ENCODE measurements at places on chromosomes 1 and 21.
A peak's percentile ranks its signal among the peaks of the same experiment; 100 is the strongest.

DNA sequence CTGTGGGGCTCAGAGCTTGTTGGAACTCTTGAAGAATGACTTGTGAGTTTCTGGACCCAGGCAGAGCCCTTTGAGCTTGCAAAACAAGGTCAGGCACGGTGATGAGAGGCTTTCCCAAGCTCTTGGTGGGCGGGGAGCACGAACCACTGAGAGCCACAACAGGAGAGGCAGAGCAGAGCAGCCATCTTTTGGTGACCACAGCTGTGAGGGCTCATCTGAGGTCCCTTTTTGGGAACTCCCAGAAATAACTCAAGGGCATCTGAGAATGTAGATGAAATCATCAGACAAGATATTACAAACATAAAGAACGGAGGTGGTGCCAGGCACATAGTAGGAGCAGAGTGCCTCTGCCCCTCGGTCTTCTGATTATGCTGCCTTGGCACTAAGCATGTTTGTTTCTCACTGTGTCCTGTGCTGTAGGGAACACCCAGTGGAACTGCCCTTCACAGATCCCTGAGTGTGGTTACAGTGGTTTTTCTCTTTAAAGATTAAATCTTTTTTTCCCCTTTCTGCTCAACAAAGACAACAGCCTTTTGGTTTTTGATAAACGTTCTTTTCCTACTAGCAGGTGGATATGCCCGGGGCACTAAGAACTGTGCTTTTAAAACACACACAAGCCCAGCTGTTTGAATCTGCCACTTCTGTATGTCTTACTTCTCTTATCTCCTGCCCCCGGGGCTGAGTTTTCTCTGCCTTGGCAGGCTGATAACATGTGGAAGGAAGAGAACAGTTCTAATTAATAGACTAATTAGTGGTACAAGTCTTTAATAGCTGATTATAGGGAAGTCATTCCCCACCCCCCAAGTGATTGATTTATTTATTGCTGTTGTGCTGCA is 37.7 kb downstream of the CD34 start:
- no peak for DNase-seq

GRCh38 chr21:24869862-24870261 is 737.4 kb downstream of the MRPL39 start:
- no peak for DNase-seq

GRCh38 chr1:168303716-168304540 is 23.3 kb downstream of the TBX19 start:
- DNase-seq, result no peak

DNA sequence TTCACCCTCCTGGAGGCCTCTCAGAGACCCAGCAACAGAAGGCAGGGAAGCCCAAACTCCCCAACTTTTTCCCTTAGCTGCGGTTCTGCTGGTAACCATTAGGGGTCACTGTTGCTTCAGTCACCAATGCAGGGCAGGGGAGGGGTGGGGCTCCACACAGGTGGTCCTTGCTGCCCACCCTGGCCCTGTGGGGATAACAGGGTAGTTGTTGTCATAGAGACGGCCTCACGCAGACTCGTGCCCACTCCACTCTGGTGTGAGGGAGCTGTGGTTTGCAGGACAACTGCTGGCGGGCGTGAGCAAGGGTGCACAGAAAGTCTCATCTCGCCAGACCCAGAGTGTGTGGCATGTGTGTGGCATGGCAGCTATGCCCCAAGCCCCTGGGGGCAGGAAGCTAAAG is 19.9 kb downstream of the INSRR start:
- DNase-seq, result no peak

DNA sequence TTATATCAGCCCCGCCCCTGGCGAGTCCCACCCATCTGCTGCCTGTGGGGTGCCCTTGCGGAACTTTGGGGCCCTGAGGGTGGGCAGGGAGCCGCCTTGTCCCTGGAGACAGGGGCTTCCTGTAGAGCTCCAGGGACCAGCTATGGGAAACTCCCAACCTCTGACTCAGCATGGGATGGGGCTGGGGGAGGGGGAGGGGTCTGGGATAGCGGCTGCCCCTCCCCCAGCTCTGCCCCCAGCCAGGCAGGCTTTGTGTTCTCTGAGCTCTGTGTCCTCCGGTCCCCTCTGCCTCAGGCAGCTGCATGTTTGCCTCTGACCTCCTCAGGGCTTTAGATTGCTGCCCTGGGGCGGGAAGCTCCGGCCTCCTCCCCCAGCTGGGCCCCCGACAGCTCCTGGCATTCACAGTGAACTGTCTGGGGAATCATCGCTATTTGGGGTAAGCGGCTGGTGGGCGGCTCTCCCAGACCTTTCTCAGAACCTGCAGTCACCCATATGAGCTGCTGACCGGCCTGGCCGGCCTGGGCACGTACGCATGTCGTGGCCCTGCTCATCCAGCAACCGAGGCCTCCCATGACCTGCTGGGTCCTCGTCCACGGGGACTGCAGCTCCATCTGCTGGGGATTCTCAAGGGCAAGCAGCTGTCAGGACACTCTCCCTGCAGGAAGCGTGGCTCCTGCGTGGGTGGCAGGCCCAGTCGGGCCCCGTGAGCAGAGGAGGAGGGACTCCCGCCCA is 17.1 kb downstream of the ARHGEF16 start:
- peak; percentile 65 for DNase-seq

GRCh38 chr1:8118031-8118451 is 91.9 kb upstream of the ERRFI1 start:
- no peak for DNase-seq

DNA sequence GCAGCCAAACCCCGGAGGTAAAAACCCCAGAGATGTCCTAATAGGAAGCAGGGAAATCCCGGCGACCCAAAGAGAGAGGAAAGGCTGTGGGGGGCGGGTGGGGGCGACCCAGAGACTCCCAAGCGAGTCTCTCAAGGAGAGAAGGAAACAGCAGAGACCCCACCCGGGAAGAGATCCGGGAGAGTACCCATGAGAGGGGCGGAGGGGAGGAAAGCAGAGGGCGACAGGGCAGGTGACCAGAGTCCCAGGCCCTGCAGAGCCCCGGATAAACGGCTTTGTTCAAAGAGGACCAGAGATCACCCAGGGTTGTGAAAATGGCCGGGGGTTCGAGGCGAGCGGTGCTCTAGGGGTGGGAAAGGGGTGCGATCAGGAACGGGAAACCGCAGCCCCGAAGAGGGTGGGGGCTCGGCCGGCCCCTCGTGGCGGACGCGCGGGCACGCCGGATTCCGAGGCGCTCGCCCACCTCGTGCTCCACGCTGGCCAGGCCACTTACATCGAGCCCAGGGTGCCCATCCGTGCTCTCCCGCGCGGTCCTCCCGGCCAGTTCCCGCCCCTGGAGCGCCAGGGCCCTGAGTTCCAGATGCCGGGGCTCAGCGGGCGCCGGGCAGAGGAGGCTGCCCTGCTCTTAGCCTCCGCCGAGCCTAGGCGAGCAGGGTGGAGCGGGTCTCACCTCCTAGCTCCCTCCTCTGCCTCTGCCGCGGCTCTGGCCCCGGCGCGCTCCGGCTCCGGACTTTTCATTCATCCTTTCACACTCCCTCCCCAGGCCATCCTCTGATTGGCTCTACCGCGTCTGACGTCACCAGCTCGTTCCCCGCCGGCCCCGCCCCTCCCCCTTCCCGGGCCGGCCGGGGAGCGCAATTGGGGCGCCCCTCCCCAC is 52.3 kb downstream of the RHBG start:
- peak; percentile 97 for DNase-seq

DNA sequence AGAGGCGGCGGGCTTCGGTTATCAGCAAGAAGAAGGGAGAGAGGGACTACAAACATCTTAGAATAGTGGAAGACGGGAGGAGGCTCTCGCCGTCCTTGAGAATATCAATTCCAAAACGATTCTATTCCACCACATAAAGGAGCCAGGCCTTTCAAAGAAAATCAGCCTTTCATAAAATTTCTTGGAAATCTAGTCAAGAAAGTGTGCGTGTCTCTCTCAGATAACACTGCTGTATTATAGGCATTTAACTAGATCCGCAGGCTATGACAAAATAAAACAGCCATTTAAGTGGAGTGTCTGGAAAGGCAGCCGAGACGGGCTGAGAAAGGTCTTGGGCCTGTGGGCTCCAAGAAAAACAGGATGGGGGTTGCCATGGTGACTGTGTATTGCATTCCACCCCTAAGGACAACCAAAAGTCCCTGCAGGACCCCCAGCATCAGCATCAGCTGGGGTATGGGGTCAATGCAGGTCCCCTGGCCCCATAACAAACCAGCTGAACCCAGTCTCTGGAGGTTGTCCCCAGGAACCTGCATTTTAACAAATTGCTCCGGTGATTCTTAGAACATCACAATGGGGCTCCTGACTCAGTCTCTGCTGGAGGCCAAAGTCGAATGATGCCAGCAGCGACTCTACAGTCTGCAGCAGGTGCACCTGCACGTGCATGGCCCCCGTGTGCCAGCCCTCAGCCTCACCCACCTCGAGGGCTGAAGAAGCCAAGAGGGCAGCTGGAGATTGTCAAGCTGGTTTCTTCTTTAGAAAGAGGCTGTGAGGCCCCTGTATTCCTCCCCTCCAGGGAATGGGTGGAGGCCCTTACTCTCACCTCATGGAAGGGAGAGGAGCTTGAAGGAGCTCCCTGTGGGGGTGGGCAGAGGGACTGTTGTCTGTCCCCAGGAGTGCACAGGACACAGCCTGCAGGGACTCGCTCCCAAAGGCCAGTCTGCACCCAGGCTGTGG is 287.4 kb downstream of the NPHP4 start:
- no peak for DNase-seq

DNA sequence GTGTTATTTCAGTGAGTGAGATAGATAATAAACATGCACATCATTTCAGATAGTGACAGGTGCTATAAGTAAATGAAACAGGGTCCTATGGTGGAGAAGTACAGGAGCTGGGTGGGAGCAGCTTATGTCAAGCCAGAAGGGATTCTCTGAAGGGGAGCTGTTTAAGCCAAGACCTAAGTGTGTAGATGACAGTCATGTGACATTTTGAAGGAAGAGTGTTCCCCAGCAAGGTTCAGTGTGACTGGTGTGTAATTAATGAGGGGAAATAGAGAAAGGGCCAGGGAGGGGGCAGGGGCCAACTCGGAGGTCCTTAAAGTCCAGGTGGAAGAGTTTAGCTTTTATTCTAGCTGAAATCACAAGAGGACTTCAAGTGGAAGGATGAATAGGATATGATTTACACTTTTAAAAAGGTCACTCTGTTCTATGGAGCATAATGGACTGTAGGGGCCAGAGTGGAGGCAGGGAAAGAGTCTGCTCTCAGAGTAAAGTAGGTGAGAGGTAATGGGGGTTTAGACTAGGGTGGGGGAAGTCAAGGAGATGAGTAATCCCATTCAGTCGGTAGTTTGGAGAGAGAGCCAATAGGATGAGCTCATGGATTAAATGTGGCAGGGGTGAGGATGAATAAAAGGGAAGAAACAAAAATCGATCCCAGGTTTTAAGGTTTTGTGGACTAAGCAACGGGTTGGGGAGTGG is 243.1 kb downstream of the CACNA1E start:
- DNase-seq, result no peak

GRCh38 chr1:245588116-245588639 is 433.4 kb downstream of the KIF26B start:
- DNase-seq, result no peak

GRCh38 chr1:35361638-35362037 is 93.1 kb downstream of the ZMYM4 start:
- no peak for DNase-seq

- no peak for DNase-seq
Observed at GRCh38 chr1:210617293-210617692, 288.6 kb downstream of the HHAT start.

GRCh38 chr1:206554211-206554610 is 46.9 kb downstream of the RASSF5 start:
- DNase-seq, result no peak

- DNase-seq, result no peak
Observed at GRCh38 chr1:24544239-24544638, 11.6 kb upstream of the NCMAP start.

- DNase-seq, result no peak
Observed at GRCh38 chr1:18385239-18385790, 95.4 kb upstream of the KLHDC7A start.

DNA sequence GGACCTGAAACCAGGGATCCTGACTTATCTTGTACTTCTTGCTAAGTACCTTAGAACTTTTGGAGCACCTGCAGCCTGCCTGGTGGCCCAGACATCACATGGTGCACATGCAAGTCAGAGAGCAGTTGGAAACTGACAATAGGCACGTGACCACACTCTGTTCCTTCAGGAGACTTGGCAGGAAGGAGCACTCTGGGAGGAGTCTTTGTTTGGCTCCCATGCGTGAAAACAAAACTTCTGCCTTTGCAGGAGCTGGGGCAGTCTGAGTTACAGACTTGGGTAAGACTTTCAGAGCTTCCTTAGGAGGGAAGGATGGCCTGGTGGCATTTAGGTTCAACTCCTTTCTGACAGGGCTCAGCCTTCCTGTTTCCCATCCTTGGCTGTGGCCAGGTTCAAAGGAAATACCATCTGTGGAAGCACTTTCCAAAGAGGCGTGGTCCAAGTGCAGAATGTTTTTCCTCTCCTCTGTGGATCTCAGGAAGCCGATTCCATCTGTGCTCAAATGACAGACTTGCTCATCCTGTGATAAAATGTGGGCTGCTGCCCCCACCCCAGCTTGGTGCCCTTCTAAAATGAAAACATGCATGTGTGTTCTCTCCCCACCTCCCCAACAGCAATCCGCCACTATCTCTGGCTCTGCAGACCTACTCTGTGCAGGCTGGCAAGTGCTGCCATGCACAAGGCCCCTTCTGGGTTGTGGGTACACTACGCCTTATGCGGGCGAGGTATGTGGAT is 14.1 kb upstream of the ZNF436 start:
- no peak for DNase-seq
